ENCODE measurements at places on chromosomes 12 and 14.

DNA sequence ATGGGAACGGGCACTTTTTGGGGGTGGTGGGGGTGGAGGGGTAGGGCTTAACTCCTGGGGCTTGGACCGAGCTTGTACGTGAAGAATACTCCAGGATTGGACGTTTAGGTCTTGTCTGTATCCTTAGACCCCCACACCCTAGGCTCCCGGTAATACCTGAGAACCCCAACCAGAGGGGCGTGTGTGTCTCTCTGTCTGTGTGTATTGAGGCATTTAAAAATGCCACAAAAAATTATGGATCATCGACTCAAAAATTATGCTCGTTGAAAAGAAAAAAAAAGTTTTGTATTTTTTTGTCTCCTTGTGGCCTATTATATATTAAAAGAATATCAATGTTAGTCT lies 459 bp downstream of the PPFIBP1 start:
- peak overlapping the region; percentile 96 for H3K27ac ChIP-seq
- peaks cover 79% of the 10 kb centered on the region for H3K4me1 ChIP-seq
- no peaks in the 10 kb centered on the region for H3K27me3 ChIP-seq
- peak overlapping the region; percentile 82 for H3K4me3 ChIP-seq
- no peaks in the 10 kb centered on the region for H3K36me3 ChIP-seq

- H3K4me1 ChIP-seq, result no peaks in the 10 kb centered on the region
- H3K27me3 ChIP-seq, result no peaks in the 10 kb centered on the region
- no peak for DNase-seq
- H3K27ac ChIP-seq, result no peak overlapping the region
- no peaks in the 10 kb centered on the region for H3K36me3 ChIP-seq
Observed at GRCh38 chr14:48735607-48736006, 850.6 kb downstream of the RPS29 start.

- no peak overlapping the region for H3K4me3 ChIP-seq
- no peak overlapping the region for H3K27ac ChIP-seq
- DNase-seq, result no peak
- no peaks in the 10 kb centered on the region for H3K4me1 ChIP-seq
Observed at GRCh38 chr12:9961106-9961505, 10.1 kb upstream of the CLEC12A start.

DNA sequence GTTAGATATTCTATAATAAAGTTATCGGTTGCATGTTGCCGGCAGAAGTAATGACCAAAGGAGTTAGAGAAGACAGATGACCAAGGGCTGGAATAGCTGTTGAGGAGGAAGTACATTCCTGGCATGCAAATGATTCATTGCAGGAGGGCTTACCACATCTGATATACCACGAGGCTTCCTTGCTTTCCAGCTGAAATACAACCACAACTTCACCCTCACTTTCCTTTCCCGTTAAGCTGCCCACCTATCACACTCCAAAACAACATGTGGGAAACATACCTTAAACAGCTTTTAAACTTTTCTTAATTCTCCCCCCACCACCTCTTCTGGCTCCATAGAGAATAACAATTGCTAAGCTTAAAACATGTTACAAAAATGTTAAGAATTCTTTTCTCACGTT lies 594.1 kb downstream of the NRXN3 start:
- H3K4me3 ChIP-seq, result no peak overlapping the region
- no peaks in the 10 kb centered on the region for H3K4me1 ChIP-seq
- H3K27me3 ChIP-seq, result no peaks in the 10 kb centered on the region
- no peak overlapping the region for H3K27ac ChIP-seq
- no peak for DNase-seq
- H3K36me3 ChIP-seq, result no peaks in the 10 kb centered on the region

DNA sequence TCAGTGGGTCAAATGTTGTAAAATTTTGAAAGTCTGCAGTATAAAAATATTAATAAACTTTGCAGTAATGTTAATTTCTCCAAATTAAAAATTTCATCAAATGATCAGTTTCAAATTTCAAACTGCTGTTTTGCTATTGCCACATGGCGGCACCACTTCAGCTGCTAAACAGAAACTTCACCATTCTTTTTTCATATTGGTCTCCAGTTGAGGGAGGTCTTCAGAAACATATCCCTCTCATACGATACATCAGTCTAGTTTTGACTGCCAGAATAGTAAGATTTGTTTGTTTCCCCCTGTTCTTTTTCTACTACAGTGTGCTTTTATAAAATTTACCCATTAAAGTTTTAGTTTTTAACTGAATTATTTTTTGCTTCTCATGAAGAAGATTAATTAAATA lies 4.2 kb upstream of the TRHDE start:
- H3K27ac ChIP-seq, result no peak overlapping the region
- peaks cover 69% of the 10 kb centered on the region for H3K27me3 ChIP-seq
- peaks cover 16% of the 10 kb centered on the region for H3K4me1 ChIP-seq
- DNase-seq, result no peak

Data from left ventricle myocardium inferior (tissue), 1 donor.